ENCODE measurements at places on chromosomes 7 and 10. TPM values are rescaled to one million over a fixed set of nuclear protein-coding genes. Genes with fewer than 3 reads are reported as not detected.

The OPALIN gene
- total RNA-seq, result not detected

The LRIT1 gene
- total RNA-seq, result not detected

DNA sequence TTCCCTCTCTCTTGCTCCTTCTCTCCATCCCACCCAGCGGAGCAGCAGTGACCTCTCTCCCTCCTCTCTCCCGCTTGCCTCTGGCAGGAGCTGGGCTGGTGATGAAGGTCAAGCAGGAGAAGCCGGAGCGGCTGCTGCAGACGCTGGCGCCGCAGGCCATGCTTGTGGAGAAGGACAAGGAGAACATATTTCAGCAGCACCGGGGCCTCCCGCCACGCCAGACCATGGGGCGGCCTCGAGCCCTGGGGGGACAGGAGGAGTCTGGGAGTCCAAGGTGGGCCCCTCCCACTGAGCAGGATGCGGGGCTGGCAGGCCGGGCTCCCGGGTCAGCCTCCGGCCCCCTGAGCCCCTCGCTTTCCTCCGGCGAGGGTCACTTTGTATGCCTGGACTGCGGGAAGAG lies 17.3 kb downstream of the ZNF775 start:
- DNase-seq, result no peak

The ZC3HAV1 gene
- 33.8 TPM for total RNA-seq

- no peak for DNase-seq
These were observed 292.4 kb upstream of the NPSR1 start for GRCh38 chr7:34365611-34366010.

GRCh38 chr7:144549861-144550260 lies 146.4 kb upstream of the NOBOX start:
- DNase-seq, result no peak
